ENCODE measurements at places on chromosomes 6 and 20.
A peak's percentile ranks its signal among the peaks of the same experiment; 100 is the strongest.

DNA sequence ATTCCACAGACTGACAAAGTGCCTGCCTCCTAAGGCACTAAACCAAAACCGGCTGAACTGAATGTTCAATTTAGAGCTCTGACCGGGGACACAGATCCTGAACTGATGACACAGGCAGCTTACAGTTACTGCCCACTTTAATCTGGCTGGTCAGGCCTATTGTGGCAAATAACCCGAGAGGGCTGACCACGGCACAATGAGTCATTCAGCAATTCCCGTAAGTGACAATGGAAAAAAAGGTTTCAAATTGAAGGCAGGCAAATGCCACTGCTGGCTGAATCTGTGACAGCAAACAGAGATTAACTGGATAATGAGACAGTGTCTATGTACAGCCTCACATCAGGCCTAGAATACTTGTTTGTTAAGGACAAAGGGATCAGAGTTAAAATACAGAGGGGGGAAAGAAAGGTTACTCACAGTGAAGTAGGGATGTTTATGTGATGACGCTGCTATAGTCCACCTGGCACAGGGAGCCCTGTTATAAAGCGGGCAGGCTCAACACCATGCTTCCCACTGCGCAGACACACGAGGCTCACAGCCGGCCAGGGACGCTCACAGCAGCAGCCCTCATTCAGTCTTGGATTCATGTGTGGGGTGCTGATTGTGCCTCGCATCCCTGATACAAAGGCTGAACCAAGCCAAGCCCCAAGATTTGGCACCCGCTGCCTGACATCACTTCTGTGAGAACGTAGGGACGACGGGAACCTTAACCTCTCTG lies 54.4 kb downstream of the RTN4IP1 start:
- DNase-seq: no peak

DNA sequence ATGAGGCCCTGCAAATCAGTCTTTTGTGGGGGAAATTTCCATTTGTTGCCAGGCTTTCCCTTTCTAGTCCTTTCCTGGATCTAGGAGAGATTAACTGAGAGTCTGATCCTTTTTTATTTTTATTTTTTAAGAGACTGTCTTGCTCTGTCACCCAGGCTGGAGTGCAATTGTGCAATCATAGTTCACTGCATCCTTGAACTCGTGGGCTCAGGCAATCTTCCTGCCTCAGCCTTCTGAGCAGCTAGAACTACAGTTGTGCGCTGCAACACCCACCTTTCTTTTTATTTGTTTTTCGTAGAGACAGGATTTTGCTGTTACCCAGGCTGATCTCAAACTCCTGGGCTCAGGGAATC lies 22.9 kb downstream of the OR2B2 start:
- DNase-seq: no peak

- no peak for DNase-seq
These were observed 95.9 kb upstream of the IYD start for GRCh38 chr6:150272976-150273315.

GRCh38 chr6:53322188-53323029 lies 26.3 kb downstream of the ELOVL5 start:
- no peak for DNase-seq

GRCh38 chr6:474453-475185 lies 83.1 kb downstream of the IRF4 start:
- DNase-seq: peak; percentile 58

DNA sequence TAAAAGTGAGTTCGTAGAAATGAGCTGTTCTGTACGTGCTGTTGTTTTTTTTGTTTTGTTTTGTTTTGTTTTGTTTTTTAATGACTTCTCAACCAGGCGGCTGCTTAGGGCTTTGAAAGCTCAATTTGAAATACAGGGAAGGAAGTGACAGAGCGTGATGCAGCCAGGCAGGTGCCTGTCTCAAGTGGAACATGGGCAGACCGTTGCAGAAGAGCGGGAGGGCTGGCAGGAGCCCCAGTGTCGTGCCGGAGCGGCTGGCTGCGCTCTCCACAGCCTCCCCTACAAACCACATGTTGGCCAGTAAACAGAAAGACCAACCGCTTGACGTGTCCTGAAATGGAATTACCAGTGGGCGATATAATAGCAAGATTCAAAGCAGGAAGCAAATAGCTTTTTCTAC lies 164.9 kb upstream of the RREB1 start:
- no peak for DNase-seq

- no peak for DNase-seq
These were observed 7.5 kb downstream of the SNAI1 start for GRCh38 chr20:49990271-49990720.

DNA sequence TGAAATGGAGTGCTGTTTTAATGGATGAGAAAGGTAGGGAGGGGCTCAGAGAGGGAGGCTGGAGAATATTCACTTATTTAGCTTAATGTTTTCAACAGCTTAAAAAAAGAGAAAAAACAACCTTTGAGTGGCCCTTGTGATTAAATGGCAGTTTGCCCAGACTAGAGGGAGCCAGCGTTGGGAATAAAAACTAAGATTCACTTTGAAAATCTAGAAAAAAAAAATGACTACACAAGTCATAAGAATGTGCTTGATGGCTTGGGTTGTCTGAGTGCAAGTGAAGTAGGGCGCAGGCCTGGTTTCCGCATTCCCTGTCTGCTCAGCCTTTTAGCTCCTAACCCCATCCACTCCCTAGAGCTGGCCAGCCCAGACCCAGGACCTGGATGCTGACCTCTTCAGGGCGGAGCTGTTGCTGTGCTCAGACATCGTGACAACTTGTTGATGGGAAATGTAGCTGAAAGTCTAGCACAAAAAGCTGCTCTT lies 28.9 kb downstream of the UTRN start:
- no peak for DNase-seq

GRCh38 chr6:104540743-104541142 lies 319.0 kb downstream of the HACE1 start:
- no peak for DNase-seq

DNA sequence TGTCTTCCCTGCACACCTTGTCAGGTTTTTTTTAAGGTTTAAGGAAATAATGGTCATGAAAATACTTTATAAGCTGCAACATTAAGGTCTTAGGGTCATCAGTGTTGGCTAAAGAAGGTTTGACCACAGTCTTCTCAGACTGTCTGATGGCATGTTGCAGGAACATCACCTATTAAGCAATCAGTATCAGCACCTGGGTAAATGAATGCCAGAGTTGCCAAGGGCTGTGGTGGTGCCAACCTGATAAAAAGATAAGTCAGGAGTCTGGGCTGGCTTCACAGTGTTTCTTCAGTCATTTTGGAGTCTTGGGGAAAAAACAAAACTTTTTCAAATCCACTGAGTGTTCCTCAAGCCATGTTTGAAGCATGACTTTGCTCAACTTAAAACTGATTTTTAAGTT lies 61.5 kb upstream of the VSTM2L start:
- no peak for DNase-seq

DNA sequence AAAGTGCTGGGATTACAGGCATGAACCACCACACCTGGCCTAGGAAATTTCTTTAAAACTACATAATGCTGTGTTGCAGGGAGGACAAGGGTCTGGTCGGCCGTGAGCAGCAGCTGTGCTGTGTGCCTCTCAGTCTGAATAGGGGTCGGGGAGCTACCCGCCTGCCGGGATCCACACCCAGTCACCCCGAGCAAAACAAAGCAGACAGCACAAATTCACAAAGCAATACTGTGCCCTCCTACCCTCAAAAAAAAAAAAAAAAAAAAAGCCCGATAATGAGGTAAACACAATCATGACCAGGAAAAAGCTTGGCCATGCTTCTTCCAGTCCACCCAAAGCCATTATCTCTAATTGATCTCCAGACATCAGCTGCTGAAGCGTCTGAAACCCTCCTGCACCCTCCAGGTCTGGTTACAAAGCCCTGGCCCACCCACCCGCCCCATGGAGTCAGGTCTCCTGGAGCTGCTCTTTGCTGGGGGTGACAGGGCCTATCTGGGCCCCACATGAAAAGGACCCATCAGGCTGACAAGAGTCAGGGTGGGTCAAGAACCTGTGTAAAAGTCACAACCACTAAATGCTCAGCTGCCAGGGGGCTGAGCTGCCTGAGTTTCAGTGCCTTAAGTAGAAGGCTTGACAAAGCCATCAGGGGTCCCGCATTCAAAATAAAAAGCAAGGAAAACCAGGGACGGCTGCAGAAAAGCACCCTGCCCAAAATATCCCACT lies 88.2 kb downstream of the NOL4L start:
- no peak for DNase-seq

DNA sequence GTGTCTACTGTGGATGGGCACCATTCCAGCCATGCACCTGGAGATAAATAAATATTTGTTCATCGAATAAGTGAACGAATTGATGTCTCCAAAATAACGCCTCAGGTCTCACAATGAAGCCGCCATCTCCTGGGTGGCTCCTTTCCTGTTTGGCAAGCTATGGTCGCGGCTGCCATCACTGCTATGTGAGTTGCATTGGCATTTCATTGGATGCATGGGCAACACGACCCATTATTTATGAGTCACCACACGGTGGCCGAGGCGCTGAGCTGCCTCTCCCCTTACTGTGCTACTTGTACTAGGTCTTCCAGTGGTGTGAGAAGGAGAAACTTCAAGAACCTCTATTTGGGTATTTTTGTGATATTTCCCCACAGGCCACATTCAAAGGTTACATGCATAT lies 21.3 kb upstream of the PDE10A start:
- DNase-seq: no peak

- no peak for DNase-seq
These were observed 95.8 kb downstream of the BANF2 start for GRCh38 chr20:17795501-17796071.

DNA sequence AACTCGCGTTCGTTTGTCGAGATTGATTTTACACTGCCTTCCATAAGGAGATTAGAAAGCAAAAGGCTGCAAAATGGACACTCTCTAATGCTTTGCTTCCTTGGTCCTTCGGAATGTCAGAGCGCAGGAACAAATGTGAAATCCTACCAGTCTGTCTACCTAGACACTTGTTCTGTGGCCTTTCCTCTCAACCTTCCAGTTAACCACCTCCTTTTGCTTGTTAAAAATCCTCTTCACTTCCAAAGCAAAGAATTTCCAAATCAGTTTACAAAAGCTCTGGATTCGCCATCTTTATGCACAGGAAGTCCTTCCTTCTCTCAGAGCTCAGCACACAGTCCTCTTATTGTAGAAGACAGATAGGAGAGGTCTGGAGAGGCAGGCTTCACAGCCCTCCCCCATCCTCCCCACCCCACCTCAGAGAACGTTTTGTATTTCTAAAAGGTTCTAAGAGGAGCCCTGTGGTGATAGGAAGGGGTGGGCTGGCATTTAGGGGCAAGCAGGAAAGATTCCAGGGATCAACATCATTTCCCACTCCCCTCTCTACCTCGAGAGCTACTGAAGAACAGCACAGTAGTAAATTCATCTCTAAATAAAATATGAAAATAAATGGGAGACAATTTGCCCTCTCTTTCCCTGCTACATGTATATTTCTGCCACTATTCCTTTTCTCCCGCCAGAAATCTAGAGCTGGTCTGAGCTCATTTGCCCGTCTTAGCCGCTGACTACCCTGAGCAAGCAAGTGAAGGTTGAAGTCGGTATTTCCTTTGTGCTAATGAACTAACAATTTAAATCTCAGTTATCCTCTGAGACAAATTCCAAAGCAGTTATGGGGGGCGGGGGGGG lies 18.9 kb downstream of the TFAP2A start:
- DNase-seq: no peak

DNA sequence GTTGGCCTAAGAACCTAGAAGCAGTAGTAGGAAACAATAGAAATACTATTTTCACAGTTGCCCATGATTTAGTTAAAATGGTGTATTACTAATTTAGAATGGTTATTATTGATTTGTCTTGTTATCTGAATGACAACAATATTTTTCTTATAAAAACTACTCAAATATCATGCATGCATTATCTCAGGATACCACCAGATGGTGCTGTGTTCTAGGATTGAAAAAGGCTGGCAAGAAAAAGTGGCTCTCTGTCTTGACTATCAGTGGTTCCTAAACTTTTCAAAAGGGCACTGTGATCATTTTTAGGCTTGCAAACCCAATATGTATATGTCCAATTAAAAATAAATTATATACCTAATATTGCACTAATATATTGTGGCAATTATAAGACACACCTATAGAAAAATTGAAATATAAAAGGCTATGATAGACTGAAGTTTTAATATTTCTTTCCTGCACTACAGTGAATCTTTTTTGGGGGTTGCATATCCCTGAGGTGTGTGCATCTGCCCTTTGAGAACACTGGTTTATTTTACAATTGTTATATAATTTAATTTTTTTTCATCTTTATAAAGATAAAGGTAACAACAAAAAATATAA lies 131.7 kb upstream of the MLIP start:
- no peak for DNase-seq

DNA sequence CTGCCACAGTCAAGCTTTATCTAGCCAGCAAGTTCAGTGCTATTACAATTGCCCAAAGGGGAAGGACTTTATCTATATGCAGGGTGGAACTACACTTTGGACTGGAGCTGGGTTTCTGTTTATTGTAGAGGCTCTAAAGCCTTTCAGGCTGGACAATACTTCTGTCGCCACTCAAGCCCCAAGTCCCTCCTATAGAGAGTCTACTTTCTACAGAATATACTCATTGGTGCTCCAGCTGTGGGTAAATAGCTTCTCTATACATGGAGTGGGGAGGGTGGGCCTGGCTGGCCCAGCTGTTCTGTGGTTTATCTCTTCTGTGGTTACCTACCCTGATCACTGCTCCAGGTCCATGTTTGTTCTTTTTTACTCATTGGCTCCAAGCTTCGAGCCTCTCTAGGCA lies 151.8 kb upstream of the MYLIP start:
- DNase-seq: no peak

DNA sequence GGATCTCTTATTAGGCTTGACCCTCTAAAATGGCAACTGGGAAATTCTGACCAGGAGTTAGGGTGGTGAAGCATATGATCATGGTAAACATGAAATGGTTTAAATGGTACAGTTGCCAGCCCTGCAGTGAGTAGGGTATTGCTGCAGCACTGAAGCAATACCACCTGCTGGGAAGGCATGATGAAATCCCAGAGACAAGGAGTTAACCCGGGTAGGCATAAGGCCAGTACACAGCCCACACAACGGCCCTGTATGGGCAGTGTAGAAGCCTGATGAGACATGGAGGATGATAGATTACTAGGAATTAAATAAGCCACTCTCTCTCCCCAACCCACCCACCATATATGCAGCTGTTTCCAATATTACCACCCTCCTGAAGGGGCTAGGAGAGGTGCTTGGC lies 197.4 kb upstream of the MOCS1 start:
- DNase-seq: no peak

GRCh38 chr20:4091490-4092479 lies 76.4 kb upstream of the RNF24 start:
- DNase-seq: no peak

DNA sequence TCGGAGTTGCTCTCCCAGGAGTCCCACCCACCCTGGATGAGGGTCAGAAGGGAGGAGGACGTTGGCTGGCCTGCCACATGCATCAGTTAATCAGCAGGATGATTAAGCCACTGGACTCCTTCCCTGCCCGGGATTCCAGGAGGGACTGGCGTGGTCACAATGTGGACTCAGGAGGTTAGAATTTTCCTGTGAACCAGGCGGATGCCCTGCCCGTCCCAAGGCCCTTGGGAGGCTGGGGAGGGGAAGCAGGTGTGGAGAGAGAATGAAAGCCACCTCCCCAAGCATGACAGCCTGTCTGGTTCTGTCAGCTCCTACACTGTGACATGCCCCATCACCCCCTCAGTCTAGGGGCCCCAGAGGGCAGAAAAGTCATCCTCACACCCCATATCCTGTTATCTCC lies 11.6 kb upstream of the ITPR3 start:
- DNase-seq: no peak
